Activated effector memory CD4-positive, alpha-beta T cell treated with Interleukin-2 at 50 U/mL for 16 hours (primary cell): ENCODE measurements at places on chromosomes 2 and 18.

GRCh38 chr2:38751596-38752410, 642 bp upstream of the SRSF7 start:
- DNase-seq, result no peak

- DNase-seq, result no peak
Measured at GRCh38 chr2:150617351-150617978, 130.0 kb upstream of the RND3 start.

DNA sequence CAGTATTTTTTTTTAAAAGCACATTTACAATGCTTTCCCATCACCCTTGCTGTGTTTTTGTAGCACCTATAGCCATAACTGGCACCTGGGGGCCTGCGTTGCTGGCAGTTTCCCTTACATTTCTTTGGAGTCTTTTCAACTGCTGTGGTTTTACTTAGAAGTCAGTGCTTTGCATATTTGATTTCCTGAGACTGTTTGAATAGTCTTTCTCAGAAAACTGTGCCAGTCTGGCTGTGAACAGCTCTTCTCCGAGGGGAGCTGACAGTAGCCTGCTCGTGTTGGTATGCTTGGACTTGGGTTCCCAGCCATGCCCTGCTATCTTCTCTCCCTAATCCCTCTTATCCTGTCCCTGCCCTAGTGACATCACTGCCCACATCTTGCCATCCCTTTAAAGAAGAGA, 81.5 kb downstream of the DPP4 start:
- peak; percentile 57 for DNase-seq

DNA sequence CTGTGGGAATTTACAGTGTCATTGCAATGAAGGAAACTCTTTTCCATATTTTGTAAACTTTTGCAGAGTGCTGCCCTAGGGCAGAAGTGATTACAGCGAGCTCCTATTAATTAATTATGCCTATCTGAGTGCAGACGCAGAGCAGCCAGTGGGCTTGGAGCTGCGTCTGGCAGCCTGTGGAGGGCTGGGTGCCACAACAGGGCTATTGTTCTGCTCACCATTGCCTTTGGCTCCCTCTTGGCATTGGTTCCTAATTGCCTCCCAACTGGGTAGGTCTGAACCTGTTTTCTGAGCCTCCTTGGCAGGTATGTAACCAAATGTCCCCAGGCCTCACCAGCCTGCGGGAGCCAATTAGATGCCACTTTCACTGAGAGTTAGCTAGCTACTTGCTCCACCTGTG, 25.6 kb upstream of the ITGB6 start:
- DNase-seq, result no peak

DNA sequence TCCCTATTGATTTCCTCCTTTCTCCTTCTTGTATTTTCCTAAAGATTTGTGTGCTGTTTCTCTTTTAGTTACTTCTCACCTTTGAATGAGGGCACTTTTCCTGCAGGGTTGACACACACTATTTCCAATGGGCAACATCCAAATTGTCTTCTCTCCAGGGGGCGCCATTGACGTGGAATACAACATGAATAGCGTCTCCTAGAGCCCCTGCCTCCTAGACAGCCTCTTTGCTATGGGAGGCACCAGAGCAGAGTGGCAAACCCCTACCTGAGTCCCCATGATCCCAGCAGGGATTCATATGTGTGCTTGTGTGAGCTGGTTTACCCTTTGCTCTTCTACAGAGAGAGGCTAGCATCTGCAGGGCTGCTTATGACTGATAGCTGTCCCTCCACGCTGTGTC, 61.3 kb upstream of the ITSN2 start:
- DNase-seq, result peak; percentile 13

DNA sequence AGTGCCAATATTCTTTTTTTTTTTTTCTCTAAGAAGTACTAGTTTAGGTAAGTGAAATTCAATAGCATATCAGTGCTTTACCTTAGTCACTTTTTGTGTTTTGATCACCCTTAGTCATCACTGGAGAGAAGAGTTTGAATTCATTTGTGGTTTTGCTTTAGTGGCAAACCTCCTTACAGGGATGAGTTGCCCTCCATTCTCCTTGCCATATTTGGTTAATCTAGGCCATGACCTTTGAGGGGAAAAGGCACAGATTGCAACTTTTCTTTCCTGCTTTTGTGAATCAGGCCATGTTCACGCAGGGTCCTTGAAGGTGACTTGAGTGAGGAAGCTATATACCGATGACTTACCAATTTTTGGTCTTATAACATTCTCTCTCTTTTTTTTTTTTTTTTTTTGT, 34.4 kb downstream of the PLEKHA3 start:
- DNase-seq, result no peak

DNA sequence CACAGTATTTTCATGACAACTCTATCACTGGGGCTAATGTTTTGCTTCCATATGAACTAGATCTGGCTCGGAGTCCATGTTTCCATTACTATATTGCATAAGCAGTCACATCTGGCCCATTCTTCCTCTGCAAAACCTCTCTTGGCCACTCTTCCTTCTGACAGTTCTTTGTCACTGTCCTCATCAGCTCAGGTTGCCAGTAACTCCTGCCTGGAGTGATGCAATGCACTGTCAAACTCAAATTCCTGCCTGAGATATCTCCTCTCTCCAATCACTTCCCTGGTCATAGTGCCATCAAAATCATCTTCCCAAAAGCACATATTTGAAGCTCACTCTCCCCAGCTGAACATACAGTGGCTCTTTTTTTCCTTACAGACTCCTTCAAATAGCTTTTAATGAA, 66.1 kb downstream of the COLEC12 start:
- DNase-seq, result no peak

DNA sequence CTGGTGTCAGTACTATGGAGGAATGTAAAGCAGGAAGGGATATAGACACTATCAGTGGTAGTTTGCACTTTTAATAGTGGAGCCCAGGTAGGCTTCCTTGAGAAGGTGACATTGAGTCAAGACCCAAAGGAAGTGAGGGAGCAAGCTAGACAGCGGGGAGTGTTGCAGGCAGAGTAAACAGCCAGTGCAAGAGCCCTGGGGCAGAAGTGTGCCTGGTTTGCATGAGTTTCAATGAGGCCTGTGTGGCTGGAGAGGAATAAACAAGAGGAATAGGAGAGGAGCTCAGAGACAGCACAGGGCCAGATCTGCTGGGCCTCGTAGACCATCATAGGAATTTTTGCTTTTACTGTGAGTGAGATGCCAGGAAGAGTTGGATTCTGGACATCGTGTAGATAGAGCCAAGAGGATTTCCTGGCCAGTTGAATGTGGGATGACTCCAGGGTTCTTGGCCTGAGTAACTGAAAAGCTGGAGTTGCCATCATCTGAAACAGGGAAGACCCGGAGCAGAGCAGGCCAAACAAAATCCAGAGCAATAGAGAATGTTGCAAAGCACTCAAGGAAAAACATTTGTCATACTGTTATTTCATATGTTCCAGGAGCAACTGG, 102.5 kb downstream of the SP3 start:
- DNase-seq, result no peak

DNA sequence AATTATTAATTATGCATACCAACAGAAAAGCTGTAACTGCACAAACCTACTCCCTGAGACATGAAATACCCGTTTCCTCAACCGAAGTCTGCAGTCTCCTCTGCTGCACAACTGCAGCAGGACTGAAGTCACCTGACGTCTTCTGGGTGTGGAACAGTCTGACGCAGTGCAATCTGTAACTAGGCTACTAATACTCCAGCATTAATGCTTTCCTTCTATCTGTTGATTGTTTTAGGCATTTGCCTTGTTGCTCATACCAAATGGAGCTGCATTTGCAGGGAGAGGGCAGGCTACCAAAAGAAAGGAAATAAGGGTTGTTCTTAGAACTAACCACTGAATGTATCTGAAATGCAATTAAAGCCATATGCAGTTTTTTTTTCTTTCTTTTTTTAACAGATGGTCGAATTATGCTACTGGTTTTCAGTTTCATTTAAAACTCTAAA, 40.1 kb downstream of the RTN4 start:
- no peak for DNase-seq

DNA sequence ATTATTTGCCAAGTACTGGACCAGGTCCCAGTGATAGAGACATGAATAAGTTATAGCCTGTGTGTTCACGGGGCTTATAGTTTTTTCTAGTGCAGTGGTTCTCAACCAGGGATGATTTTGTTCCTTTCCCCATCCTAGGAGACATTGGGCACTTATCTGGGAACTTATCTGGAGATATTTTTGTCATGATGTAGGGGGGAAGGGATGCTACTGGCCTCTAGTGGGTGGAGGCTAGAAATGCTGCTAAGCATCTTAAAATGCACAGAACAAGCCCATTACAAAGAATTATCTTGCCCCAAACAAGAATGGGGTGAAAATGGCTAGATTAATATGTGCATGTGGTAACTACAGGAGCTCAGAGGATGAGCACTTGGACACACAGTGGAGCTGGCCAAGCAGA, 75.2 kb downstream of the KLHL29 start:
- no peak for DNase-seq

DNA sequence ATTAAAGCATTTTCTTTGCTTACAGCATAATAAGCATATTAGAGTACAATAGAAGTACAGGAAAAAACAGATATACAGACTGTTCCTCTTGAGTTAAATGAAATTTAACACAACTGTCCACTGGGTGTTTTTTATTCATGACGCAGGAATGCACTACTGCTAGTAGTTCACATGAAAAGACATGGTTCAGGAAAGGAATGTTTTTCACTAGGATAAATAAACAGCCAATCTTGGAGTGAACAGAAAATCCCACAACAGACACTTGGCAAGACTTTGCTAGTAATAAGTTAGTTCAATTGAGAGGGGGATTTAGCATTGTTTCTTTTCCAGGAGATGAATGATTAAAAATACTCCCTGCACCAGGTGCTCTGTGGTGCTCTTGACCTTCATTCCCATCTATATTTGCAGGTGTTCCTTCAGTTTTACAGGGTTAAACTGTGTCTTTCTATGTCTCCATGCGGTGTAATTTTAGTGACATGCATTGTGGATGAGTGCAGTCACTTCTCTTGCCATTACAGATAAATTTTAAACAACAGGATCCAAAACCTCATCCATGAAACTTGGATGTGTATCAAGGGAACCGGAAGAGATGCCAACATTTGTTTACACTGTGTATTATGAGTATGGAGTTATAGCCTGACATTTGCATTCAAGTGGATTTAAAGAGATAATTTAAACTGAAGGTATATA, 796.6 kb downstream of the DSC3 start:
- no peak for DNase-seq

GRCh38 chr2:17644997-17645720, 104.7 kb downstream of the VSNL1 start:
- no peak for DNase-seq

- DNase-seq, result no peak
Measured at GRCh38 chr18:62771494-62772270, 56.3 kb downstream of the PHLPP1 start.

DNA sequence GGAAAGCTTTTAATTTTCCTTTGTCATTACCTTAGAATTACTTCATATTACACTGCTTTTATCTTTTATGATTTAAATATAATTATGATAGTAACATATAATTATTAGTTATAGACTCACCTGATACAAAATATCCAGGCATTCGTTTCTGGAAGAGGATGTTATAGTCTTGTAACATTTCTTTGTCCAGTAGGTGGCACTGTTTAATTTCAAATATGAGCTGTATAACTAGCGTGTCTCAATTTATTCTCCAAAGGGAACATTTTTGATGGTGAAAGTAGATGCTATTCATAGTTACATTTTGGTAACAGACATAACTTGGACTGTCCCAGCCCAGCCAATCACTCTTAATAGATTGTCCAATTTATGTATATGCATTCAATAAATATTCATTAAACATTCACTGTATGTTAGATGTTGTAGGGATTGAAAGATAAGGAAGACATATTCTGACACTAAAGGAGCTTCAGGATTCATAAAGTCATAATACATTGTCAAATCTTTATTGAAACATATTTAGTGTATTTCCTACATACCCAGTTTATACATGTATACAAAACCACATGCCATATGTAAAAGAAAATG, 19.2 kb downstream of the DAW1 start:
- DNase-seq, result no peak

DNA sequence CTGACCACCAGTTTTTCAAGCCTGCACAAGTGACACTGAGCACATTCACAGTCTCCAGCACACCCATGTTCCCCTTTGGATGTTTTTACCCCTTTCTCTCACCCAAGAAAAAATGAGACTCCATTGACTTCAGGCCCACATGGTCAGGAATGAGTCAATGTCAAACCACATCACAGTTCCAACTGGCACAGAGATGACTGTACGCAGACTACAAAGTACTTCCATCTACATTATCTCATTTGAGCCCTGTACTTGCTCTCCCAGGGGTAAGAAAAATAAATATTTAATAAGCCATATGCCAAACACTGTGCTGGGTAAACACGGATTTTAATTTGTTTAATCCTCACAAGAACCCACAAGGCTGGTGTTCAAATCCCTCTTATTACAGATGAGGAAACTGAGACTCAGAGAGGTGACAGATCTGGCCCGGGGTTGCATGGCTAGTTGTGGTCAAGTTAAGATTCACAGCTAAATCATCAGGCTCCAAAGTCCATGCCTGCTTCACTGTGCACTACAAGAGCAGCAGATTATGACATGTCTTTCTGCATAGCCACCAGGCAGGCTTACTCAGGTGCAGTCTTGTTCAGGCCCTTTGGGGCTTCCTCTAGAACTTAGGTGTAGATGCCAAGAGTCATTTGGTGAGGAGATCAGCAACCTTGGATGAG, 106.1 kb downstream of the TXNL1 start:
- DNase-seq, result no peak

GRCh38 chr2:185502351-185502750, 236.3 kb upstream of the FSIP2 start:
- DNase-seq, result no peak

DNA sequence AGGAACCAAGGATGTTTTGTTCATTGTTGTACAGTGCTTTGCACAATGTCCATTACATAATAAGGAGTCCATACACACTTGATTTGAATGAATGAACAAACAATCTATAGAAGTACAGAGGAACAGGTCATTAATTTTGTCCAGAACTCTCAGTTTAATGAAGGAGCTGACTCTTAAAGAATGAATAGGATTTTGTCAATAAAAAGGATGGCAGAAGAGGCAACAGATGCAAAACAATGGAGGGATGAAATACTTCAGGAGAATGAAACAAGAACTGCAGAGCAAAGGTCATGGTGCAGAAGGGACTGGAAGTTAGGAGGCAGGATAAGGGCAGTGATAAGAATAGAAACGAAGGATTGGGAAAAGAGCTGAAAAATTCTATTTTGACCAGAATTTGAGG, 28.7 kb upstream of the COL5A2 start:
- DNase-seq, result no peak

DNA sequence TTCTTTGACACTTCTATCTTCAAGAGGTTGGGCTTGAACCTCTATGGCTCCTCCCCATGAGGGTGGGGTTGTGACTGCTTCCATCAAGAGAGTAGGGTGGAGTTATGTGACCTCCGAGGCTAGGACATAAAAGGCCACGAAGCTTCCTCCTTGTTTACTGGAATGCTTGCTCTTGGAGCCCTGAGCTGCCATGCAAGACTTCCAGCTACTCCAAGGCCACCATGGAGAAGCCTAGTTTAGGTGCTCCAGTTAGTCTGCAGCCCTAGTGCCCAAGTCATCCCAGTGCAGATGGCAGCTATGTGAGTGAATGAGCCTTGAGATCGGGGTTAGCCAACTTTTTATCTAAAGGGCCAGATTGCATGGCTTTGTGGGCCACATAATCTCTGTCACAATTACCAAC, 2.4 kb upstream of the MERTK start:
- DNase-seq, result no peak
